ENCODE measurements at places on chromosomes 12 and 14.
A peak's percentile ranks its signal among the peaks of the same experiment; 100 is the strongest.

GRCh38 chr14:100221533-100222223 is 17.3 kb upstream of the YY1 start:
- no peak for DNase-seq

DNA sequence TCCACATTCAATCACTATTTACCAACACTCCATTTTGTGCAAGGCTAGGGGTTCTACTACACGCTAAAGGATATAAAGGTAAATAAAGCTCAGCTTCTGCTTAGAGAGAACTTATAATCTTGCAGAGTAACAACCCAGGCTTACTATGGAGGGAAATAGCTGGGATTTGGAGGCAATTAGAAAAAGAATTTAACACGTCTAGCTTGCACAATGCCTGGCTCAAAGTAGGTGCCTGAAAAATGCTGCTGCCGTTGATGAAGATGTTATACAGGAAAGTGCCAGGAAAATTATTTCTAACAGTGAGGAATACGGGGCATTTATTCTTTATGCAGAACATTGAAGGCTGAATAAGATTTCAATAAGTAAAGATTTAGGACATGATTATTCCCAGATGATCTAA is 214.2 kb downstream of the KITLG start:
- DNase-seq: no peak

GRCh38 chr14:53226553-53226952 is 73.4 kb upstream of the DDHD1 start:
- DNase-seq: no peak

DNA sequence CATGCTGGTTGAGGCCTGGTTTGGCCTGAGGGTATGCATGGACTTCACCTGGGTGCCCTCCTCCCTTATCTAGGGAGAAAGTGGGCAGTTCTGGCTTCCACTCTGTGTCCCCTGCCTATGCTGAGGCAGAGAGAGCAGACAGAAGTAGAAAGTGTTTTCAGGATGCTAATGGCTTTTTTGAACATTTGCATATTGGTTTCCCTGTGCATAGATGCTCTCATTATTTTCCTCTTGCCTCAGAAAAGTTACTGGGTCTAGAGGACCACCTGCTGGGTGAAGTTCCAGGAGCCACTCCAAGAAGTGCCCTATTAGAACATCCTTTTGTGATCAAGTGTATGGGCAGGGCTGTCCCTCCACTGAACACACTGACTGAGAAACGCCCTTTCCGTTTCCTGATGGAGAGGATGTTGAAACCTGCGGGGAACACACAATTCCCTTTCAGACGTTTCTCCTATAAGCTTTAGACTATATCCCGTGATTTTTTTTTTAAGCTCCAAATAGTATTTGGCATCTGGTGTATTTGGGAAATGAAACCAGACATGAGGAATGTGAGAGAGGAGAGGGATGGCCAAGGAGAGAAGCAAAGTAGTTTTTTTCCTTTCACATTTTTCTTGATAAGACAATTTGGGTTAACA is 66.6 kb downstream of the DAAM1 start:
- no peak for DNase-seq

- DNase-seq: no peak
These were observed 91.5 kb downstream of the UNC79 start for GRCh38 chr14:93522221-93522620.

DNA sequence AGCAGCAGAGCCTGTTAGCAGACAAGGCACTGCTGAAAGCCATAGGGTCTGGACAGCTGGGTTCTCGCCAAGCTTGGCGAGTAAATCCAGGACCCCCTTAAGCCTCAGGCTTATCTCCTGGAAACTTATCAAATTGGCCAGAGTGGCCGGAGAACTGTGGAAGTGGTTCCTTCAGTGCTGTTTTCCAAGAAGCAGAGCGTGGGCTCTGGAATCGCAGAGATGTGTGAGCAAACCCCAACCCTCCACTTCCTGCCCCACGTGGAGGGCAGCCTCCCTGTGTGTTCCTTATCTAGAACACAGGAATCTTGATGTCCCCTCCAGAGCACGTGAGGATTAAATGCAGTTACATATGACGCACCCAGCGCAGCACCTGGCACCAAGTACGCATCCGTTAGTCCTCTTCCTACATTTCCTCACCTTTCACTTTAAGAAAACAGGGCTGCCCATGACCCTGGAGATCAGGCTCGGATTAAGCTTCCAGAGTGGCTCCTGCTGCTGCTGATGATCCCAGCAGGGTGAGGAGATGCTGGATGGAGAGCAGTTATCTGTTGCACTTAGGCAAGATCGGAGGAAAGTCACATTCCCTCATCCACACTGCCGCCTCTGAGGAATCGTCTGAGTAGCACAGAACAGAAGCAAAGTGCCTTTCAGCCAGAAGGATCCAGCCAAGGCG is 35.0 kb downstream of the MMAB start:
- no peak for DNase-seq

DNA sequence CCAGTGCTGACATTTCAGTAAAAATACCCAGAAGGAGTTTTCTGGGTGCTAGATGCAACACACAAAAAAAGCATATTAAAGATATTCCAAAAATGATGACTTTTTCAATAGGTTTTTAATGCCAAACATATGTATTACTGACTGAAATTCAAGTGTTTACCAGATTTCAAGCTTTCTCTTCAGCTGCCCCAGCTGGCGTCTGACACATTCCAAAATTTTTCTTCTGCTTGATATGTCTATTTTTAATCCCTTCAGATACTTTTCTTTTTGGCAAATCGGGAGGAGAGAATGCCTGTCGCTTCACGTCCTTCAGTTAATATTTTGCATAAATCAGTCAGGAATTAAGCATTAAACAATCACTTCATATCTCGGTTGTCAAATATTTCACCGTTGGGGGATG is 7.1 kb upstream of the CCDC60 start:
- no peak for DNase-seq

DNA sequence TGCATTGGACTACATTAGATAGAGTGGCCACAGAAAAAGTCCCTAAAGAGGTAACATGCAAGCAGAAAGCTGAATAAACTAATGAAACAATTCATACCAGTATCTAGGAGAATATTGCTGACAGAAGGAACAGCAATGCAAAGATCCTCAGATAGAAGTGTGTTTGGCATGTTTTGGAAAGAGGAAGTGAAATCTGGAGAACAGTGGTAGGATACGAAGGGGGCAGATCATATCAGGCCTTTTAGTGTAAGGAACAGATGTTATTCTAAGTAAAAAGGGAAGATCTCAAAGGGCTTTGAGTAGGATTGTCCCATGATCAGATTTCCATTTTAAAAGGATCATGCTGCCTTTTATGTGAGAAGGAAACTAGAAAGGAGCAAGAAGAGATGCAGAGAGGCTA is 342.9 kb downstream of the PAWR start:
- DNase-seq: no peak

DNA sequence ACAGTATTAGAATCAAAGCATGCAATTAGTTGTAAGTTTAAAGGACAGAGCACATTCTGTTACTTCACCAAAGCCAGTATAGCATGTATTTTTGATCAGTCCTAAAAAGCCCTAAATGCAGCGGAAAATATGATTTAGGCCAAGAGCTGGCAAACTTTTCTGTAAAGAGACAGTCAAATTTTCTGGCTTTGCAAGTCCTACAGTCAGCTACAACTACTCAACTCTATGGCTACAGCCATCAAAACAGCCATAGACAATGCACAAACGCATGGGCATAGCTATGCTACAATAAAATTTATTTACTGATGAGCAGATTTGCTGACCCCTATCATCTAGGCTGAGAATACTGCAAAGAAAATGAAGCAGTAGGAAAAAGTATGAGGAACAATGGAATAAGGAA is 52.9 kb downstream of the ATXN2 start:
- no peak for DNase-seq

DNA sequence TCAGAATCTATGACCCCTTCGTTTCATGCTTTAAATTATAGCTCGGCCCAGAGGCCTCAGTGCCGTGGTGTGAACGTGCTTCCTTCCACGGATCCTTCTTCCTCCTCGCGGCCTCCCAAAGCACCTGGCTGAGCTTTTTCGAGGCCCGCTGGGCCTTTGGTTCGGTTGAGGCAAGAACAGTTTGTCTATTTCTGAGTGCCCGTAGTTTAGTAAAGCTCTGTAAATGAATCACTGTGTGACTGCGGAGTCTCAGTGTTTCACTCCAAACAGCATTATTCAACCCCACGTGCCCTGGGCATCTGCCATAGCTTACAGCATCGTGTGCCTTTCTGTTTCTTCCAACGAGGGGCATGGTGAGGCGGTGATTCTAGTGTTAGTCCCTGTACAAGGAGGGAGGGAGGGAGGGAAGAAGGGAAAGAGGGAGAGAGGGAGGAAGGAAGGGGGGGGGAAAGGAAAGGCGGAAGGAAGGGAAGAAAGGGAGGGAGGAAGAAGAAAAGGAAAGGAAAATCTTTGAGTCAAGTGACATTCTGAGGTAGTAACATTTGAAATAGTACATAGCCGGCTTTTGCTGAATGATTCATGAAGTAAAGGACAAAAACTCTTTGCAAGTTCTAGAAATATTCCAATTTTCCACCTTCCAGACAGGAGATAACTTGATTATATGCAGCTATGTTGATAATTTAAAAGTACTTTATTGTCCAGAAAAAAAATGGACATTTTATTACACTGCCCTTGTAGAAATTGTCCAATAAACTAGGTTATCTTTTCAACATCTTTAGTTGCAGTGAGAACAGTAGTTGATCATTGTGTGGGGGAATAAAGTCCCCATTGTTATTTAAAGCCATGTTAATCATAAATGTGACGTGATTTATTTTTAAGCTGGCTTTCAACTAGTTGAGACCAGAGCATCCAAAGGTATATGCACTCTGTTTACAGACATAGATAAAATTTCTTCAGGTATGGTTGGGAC is 1.2 kb upstream of the TRIM9 start:
- DNase-seq: no peak

- no peak for DNase-seq
These were observed 76.2 kb upstream of the FRMD6 start for GRCh38 chr14:51575349-51576116.

DNA sequence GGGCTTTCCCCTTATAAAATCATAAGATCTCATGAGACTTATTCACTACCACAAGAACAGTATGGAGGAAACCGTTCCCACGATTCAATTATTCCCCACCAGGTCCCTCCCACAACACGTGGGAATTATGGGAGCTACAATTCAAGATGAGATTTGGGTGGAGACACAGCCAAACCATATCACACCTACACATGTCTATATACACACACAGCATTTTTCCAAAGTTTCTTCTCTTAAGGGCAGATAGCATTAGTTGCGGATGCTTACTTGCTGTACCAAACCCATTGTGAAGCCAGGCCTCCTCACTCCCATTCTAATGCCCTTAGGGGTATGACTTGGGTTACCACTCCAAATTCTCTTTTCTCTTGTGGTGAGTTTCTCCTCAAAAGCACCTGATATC is 104.1 kb upstream of the RAP1B start:
- no peak for DNase-seq

GRCh38 chr12:66903782-66904396 is 225.0 kb upstream of the GRIP1 start:
- no peak for DNase-seq

- DNase-seq: no peak
These were observed 19.0 kb upstream of the RAB3IP start for GRCh38 chr12:69719336-69720316.

- no peak for DNase-seq
These were observed 43.9 kb upstream of the AMN1 start for GRCh38 chr12:31772685-31773222.

- DNase-seq: peak; percentile 24
These were observed 100.9 kb upstream of the PARP11 start for GRCh38 chr12:3973973-3974644.

DNA sequence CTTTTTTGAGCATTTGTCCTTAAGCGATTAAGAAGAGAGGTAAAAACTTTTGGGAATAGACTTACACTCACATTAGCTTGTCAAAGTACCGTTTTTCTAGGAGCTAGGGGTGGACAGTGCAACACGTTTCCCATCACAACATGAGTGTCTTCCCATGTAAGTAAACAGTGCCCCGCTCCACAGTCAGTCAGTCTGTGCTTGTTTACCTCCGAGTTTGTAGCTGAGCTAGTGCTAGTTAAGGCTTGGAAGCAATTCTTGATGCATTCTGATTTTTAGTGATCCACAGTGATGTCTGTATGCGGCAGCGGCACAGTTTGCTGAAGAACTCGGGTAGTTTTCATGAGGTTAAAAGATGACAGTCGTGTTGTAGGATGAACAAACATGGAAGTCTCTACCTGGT is 941 bp downstream of the ZDHHC17 start:
- DNase-seq: no peak

GRCh38 chr12:6753772-6754356 is 923 bp upstream of the MLF2 start:
- no peak for DNase-seq

DNA sequence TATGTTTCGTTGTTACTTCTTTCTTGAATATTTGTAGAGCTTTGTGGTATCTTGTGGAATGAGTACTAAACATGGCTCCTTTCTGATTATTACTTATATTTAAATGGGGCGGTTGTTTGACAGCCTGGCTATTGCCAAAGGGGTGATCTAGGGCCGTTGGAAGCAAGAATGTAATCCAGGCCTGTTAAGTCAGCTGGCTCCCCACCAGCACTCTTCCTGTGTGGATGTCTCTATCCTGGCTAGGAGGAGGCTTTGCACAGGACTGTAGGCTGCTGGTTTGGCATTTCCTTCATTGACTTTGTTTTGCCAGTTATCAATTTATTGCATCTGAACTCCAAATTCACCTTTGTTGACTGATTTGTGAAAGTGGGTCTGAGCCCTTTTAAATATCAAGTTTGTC is 5.6 kb downstream of the FAM234B start:
- DNase-seq: no peak

DNA sequence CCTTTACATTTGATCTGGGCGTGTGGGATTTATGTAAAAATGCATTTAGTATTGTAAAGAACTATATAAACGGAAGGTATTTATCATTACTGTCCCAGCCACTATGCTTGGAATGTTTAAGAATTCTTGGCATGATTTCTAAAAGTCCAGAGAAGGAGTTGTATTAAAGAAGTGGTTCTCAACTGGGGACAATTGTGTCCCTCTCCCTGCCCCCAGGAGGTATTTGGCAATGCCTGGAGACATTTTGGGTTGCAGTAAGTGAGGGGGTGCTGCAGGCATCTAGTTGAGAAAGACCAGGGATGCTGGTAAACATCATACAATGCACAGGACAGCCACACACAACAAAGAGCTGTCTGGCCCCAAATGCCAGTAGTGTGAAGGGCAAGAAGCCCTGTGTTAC is 7.2 kb downstream of the SLC38A1 start:
- no peak for DNase-seq

- DNase-seq: no peak
These were observed 238.8 kb downstream of the PPFIA2 start for GRCh38 chr12:81520064-81520945.

GRCh38 chr12:31749024-31749704 is 20.3 kb upstream of the AMN1 start:
- no peak for DNase-seq

- DNase-seq: no peak
These were observed 198.9 kb downstream of the ADGRD1 start for GRCh38 chr12:131152587-131152986.

DNA sequence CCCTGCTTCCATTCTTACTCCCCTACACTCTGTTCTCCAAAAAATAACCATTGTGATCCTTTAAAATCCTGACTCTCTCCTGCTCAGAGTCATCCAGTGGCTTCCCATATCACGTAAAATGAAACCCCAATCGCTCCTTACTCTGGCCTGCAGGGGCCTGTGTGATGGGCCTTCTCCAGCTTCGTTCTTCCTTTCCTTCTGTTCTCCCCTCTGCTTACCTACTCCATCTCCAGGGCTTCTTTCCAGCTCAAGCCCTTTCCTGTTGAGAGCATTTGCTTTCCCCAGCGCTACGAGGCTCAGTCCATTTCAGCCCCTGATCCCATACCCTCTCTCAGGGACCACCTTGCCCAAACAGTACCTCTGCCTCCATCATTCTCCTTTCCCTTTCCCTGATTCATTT is 144.4 kb upstream of the ARHGAP5 start:
- DNase-seq: no peak

- DNase-seq: no peak
These were observed 49.1 kb downstream of the TMX1 start for GRCh38 chr14:51289169-51289568.
